ENCODE measurements at places on chromosomes 6 and 20. TPM values are rescaled to one million over a fixed set of nuclear protein-coding genes. Genes with fewer than 3 reads are reported as not detected.

DNA sequence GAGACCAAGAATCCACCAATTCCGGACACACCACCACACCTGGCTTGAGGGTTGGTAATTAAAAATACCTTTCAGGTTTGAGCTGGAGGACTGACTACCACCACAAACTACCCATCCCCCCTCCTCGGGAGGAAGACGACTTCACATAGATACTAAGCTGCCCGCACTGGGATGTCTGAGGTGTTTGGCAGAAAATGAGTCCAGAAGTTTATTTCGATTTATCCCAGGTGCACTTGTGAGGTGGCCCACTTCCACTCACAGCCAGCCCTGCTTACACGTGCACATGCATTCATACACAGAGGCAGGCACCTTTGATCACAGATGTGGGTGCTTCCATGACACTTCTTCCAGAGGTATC is 187.1 kb downstream of the ID4 start:
- DNase-seq: no peak

- peak; percentile 20 for DNase-seq
Observed at GRCh38 chr6:15504581-15505350, 158.1 kb downstream of the DTNBP1 start.

DNA sequence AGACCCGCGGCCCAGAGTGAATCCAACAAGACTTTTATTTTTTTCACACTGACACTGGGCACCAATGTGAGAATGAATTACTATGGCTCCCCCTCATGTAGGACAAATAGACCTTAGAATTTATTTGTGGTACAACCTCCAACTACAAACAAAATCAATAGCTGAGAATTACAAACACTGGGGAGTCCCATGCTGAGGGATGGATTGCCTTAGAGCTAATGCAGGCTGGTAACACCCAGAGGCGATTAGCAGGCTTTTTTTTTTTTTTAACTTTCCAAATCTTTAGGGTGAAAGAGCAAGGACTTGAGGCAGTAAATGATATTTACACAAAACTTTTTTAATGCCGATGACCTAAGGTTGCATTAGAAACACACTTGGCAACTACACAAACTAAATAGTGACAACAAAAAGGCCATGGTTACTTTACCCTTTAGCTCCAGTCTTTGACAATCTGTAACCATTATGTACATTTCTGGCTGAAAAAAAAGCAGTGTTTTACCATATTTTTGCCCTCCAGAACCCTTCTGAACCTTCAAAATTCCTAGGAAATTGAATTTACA is 21.8 kb downstream of the SAYSD1 start:
- DNase-seq: no peak

GRCh38 chr6:1190366-1190765 is 121.5 kb upstream of the FOXQ1 start:
- peak; percentile 97 for DNase-seq

- no peak for DNase-seq
Observed at GRCh38 chr20:17626217-17627007, 55.6 kb downstream of the RRBP1 start.

LPIN3 gene
- total RNA-seq: 10.0 TPM

MOG gene
- not detected for total RNA-seq

Data from bronchial epithelial cell (primary cell).